ENCODE measurements at places on chromosomes 6 and 20.
A peak's percentile ranks its signal among the peaks of the same experiment; 100 is the strongest.

- no peak for DNase-seq
These were observed 157.4 kb downstream of the HACE1 start for GRCh38 chr6:104702126-104702841.

GRCh38 chr6:3630258-3630835 is 121.2 kb downstream of the PXDC1 start:
- DNase-seq = no peak

GRCh38 chr20:15446373-15446772 is 1109.0 kb upstream of the FLRT3 start:
- no peak for DNase-seq

DNA sequence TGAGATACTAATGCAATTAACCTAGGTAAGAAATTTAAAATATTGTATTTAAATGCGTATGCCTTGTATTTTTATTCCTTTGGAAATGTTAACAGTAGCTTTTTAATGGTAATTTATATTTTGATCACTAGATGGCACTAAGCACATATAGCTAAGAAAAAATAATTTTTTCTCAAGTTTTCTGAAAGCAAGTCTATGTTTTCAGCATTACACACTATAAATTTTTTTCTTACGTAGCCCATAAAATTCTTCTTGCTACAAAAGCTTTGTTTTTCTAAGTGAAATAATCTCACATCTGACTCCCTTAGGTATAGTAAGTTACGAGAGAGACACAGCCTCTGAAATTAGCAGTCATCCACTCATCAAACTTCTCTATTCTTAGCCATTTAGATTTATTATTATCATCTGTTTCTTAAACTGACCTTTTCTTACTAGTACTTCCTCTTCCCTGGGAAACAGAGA is 35.7 kb downstream of the TSPYL4 start:
- peak; percentile 21 for DNase-seq

GRCh38 chr6:129709196-129709768 is 695 bp downstream of the ARHGAP18 start:
- no peak for DNase-seq

GRCh38 chr6:131552572-131552971 is 20.5 kb upstream of the ARG1 start:
- no peak for DNase-seq

DNA sequence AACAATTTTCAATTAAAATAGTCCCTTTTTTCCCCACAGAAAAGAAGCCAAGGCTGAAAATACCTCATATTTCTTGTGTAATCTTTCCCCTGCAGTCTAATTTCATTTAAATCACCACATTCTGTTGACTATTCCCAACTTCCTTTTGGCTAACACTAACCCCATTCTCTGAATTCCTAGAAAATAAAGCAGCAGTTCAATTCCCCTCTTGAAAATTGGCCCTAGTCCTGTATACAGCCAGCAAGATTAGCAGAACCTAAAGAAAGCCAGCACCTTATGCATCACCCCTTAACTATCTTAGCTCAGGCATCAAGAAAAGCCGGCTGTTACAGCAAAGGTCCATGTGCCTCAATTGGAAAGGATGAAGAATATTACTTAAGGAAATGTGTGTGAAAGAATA is 69.7 kb downstream of the MDN1 start:
- no peak for DNase-seq

DNA sequence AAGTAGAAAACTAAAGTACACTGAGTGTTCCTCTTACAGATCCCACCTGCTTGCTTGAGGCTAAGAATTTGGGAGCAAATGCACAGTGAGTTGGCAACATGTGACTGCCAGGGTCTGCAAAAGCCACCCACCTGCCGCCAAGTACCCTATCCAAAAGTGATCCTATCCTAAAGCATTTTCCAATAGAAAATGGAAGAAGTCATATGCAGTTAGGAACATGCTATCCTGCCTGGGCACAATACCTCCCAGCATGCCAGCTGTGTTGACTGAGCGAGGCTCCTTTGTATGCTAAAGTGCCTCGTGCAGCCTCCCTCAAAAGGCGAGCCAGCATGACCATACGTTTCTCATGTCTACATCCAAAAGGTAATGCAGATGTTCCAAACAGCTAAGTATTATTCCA is 52.7 kb downstream of the TRAF3IP2 start:
- DNase-seq = no peak

- no peak for DNase-seq
These were observed 122.9 kb upstream of the FOXO3 start for GRCh38 chr6:108437821-108438220.

DNA sequence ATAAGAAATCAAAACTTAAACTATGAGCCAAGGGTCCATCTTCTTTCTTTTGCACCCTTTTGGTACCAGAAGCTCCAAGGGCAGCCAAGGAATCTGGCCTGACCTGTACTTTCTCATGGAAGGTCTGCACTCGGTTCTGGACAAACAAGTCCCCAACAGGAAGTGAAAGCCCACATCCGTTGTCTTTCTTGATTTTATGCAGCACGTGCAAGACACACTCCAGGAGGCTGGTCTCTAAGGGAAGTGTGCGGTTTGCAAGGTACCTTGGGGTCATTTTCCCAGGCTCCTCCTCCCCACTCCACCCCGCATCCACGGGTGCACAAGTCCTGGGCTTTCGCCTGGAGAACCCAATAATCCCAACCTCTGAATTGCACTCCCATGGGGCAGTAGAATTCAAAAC is 101.9 kb downstream of the NFATC2 start:
- DNase-seq = no peak

DNA sequence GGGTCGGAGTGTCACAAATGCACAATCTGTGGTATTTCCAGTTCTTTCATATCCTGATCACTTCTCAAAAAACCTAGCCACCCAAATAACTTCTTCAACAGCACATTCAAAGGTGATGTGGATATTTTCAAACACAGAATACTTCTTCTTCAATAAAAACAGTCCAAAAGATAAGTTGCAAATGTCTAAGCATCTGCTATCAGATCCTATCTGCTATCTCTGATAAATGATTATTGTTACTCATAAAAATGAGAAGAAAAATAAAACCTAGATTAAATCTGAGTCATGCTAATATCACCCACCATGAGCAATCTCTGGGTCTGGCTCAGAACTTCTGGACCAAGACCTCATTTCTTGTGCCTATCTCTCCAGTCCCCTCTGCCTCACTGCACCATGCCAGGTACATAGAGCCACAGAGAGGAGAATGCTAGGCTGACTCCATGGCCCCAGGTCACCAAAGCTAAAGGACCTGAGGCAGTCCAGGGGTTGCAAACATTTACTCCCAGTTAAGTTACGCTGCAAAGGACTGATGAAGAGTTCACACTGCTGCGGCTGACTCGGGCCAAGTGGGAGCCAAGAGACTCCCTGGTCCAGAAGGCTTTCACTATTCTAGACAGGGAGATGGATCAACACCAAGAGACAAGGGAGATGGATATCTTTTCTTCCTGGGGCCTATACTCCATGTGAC is 101.4 kb downstream of the KIF13A start:
- DNase-seq = no peak

GRCh38 chr6:28124971-28125353 is 553 bp downstream of the ZSCAN16 start:
- DNase-seq = no peak

- no peak for DNase-seq
These were observed 14.5 kb downstream of the BRD2 start for GRCh38 chr6:32982702-32983492.

DNA sequence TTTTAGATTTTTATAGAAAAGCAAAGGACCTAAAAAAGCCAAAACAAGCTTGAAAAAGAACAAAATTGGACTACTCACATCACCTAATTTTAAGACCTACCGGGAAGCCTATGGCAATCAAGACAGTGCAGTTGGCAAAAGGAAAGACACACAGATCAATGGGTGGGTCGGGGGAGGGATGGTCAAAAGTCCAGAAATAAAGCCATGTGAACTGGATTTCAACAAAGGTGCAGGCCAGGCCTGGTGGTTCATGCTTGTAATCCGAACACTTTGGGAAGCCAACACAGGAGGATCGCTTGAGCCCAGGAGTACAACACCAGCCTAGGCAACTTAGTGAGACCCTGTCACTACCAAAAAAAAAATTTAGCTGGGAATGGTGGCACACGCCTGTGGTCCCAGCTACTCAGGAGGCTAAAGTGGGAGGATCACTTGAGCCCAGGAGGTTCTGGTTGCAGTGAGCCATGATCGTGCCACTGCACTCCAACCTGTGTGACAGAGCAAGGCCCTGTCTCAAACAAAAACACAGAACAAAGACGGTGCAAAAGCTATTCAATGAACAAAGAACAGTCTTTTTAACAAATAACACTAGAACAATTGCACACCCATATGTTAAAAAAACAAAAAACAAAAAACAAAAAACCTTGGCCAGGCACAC is 34.5 kb downstream of the NUP153 start:
- DNase-seq = no peak

DNA sequence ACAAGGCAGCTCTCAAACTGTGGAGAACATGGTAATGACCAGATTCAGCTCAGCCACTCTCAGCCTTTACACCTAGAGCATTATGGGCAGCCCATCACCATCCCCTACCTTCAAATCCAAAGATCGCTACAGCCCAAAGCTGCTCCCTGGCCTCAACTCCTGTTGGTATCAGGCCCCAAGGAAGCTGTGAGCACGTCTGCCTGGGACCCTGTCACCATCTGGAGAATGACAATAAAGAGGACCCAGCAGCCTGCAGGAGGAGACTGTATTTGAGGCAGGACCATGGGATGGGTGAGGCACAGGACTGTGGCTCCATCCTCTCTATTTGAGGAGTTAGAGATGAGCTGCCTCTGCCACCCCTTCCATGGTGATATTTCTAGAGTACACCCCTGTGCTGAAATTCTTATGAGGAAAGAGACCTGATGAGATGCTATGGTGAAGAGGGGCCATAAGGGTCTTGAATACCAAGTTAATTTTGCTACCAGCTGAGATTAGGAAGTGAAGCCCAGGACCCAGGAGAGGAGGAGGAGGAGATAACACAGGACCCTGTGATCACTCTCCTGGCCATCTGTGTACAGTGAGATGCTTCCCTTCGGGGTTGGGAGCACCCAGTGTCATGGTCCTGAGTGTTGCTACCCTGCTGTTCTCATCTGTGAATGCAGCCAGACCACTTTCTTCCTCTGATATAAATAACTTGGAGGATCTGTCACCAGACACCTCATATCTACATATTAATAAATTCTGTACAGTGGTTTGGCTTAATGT is 19.6 kb upstream of the MICB start:
- DNase-seq = no peak

- DNase-seq = peak; percentile 91
These were observed 14.5 kb downstream of the GNL1 start for GRCh38 chr6:30541515-30542403.

DNA sequence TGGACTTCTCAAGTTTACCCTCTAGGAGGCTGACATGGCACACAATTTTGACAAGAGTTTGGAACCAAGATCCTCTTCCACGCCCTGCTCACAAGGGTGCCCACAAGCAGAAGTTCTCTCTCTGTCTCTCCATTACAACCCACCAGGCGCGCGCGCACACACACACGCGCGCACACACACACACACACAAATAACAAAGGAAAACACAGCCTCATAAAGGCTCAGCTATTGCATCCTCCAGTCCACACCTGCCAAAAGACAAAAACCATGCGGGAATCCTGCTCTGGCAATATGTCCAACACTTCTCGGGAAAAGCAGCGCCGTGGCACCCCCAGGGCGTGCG is 870 bp downstream of the PAK5 start:
- DNase-seq = no peak

DNA sequence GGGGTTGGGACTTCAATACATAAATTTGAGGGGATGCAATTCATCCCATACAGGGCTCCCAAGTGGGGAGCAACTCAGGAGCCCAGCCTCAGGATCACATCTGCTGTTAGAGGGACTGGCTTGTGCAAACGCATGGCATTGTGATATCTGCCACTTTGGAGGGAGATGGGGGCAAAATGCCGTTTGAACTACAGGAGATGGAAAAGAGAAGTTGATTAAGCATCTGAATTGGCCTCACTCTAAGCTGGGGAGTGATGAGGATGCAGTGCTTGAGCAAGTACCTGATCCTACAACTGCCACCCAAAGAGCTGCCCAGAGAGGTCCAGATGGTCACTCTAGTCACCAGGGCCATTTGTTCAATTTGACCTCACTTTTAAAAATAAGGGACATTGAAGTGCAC is 2.0 kb downstream of the LY86 start:
- no peak for DNase-seq

- DNase-seq = no peak
These were observed 91.8 kb upstream of the CNKSR3 start for GRCh38 chr6:154602296-154602695.

DNA sequence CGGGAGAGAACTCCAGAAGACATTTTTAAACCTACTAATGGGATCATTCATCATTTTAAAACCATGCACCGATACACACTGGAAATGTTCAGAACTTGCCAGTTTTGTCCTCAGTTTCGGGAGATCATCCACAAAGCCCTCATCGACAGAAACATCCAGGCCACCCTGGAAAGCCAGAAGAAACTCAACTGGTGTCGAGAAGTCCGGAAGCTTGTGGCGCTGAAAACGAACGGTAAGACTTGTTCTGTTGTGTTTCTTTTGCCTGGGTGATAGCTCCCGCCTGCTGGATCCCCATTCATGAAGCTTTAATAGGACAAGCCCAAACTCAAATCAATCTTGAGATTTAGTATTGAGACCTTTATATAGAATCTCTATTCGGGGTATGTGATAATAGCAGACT is 4.2 kb downstream of the TNFAIP3 start:
- DNase-seq = no peak

DNA sequence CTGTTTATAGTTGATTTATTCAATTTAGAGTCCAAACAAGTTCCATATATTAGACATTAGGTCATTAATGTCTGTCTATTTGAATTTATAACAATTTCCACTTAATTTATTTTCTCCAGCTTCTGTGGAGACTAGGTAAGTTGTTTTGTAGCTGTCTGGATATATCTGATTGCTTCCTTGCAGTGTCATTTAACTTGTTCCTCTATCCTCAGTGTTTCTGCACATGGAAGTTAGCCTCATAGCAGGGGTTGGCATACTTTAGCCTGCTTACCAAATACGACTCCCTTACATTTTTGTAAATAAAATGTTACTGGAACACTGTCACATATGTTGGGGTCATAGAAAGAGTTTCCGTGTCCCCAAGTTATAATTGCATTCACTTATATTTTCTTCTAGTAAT is 216.1 kb downstream of the ESR1 start:
- DNase-seq = no peak

DNA sequence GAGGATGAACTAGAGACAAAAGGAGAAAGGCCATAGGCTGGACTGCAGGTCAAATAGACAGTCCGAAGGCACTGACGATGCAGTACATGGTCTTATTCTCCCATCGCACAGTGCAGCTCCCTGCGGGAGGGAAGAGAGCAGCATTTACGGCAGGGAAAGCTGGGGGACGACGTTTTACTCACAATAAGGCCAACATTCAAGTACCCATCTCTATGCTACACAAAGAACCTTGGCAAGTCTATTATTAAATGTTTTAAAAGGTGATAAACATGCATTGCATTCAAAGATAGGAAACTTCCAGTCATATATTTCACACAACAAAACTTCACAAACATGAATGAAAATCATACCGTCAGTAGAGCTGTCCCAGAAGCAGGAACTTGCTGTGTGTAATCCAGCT is 7.8 kb downstream of the DYNLT1 start:
- DNase-seq = no peak

All from hematopoietic multipotent progenitor cell treated with erythropoietin and hydrocortisone succinate and interleukin-3 and kit ligand, for 17 days (in vitro differentiated cells).